ENCODE measurements at places on chromosomes 11 and 22.

- DNase-seq = no peak
These were observed 12.9 kb downstream of the CDC45 start for GRCh38 chr22:19492504-19493174.

- DNase-seq = no peak
These were observed 78.4 kb downstream of the ETS1 start for GRCh38 chr11:128508770-128509510.

DNA sequence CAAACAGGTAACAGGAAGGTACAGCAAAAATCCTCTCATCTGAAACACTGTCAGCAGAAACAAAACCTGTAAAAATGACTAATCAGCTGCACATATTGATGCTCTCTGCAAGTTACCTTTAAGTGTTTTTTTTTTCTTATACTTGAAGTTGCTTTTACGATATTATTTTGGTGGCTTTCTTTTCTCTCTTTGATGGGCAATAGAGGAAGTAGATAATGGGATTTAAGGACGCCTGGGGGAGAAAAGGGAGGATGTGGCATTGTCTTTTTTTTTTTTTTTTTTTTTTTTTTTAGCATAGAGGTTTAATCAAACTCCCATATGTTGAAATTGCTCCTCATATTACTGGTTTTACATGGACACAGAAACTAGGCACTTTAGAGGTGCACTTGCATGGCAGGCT lies 11.4 kb upstream of the ADSL start:
- DNase-seq = no peak

GRCh38 chr11:71999798-72000197 lies 1.1 kb downstream of the IL18BP start:
- DNase-seq = no peak

DNA sequence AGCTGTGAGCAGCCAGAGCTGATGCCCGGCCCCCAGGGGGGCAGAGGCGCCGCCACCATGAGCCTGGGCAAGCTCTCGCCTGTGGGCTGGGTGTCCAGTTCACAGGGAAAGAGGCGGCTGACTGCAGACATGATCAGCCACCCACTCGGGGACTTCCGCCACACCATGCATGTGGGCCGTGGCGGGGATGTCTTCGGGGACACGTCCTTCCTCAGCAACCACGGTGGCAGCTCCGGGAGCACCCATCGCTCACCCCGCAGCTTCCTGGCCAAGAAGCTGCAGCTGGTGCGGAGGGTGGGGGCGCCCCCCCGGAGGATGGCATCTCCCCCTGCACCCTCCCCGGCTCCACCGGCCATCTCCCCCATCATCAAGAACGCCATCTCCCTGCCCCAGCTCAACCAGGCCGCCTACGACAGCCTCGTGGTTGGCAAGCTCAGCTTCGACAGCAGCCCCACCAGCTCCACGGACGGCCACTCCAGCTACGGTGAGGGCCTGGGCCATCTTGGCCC lies 6.1 kb downstream of the CDC42EP1 start:
- DNase-seq = peak; percentile 36

DNA sequence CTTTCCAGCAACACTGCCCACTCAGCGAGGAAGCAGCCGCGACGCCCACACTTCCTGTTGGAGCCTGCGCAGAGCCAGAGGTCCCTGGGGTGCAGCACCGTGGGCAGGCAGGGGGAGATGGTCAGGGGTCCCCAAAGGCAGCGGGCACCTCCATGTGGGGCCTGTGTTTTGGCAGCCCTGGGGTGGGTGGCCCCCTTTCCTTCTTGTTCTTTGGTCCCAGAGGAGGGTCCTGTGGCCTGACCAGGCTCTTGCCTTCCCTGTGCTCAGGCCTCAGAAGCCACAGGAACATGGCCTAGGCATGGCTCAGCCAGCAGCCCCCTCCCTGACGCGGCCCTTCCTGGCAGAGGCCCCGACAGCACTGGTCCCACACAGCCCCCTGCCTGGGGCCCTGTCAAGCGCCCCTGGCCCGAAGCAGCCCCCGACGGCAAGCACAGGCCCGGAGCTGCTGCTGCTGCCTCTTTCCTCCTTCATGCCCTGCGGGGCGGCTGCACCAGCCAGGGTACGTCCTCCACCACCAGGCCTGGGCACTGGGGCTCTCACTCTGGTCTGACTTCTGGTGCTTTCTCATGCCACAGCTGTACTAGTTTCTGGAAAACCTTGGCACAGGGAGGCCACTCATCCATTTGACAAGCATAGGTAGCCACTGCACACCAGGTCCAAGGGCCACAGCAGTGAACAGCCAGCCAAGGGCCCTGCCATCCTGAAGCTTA lies 47.1 kb downstream of the PISD start:
- DNase-seq = no peak

- DNase-seq = no peak
These were observed 42.0 kb downstream of the IGLL5 start for GRCh38 chr22:22929381-22930221.

DNA sequence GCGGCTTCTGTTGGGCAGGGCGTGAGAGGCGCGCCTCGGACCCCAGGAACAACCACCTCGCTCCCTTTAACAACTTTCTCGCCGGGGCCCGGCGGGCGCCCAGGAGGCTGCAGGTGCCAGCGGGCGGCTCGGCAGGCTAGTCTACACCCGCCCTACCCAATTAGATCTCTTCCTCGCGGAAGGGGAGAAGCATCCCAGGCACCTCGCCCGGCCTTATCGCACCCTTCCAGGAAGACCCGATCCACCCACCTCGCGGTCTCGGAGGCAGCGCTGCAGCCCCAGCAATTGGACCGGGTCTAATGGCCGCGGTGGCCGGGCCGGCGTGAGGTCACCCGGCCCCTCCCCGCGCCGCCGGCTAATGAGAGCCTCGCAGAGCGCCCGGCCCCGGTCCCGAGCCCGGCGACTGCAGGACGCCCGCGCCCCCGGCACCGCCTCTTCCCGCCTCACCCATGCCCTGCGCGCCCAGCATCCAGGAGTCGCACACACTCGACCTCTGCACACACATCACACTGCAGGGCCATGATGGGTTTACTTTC lies at the start of gene PLAAT3:
Gene PLAAT3 (minus strand): TSS at position 298 of the 536 bp plus-strand sequence. CDS start 419 bp downstream, outside the sequence.
- peak; percentile 25 for DNase-seq

- DNase-seq = no peak
These were observed 2.3 kb downstream of the CTTN start for GRCh38 chr11:70400643-70401042.

DNA sequence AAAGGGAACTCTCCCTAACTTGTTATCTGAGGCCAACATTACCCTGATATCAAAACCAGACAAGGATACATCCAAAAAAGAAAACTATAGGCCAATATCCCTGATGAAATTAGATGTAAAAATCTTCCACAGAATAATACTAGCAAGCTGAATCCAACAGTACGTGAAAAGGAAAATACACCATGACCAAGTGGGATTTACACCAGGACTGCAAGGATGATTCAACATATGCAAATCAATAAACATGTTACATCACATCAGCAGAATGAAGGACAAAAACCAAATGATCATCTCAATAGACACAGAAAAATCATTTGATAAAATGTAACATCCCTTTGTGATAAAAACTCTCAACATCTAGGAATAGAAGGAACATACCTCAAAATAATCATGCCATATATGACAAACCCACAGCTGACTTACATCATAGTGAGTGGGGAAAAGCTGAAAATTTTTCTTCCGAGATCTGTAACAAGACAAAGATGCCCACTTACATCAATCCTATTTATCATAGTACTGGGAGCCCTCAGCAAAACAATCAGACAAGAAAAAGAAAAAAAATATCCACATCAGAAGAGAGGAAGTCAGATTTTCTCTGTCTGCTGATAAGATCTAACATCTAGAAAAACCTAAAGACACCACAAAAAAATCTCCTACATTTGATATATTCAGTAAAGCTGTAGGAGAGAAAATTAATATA lies 703.3 kb upstream of the ANO5 start:
- no peak for DNase-seq

DNA sequence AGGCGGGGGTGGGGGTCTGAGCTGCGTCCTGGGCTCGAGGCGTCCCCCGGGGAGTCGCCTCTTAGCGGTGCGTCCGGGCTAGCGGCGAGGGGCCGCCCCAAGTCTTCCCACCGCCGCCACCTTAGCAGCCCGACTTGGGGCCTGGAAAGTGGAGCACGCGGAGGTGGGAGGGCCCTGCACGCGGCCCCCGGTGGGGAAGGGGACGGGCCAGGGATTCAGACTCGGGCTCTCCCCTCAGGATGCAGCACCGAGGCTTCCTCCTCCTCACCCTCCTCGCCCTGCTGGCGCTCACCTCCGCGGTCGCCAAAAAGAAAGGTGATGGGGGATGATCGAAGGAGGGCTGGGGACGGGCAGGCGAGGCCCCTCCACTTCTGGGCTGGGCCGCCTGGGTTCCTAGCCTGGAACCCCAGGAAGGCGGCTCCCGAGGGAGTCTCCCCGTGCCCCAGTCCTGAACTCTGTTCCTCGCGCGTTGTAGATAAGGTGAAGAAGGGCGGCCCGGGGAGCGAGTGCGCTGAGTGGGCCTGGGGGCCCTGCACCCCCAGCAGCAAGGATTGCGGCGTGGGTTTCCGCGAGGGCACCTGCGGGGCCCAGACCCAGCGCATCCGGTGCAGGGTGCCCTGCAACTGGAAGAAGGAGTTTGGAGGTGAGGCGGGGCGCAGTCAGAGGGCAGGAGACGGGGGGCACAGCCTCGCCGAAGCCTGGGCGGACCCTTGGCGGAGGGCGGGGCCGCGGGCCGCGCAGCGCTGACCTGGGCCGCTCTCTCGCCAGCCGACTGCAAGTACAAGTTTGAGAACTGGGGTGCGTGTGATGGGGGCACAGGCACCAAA lies 563 bp downstream of the MDK start:
- no peak for DNase-seq

Measured in activated naive CD4-positive, alpha-beta T cell (primary cell).